ENCODE measurements at places on chromosomes 2 and 18. TPM values are rescaled to one million over a fixed set of nuclear protein-coding genes. Genes with fewer than 3 reads are reported as not detected.

GRCh38 chr2:100178864-100179263 is 36.5 kb upstream of the AFF3 start:
- DNase-seq, result no peak

The SLC66A2 gene
- 20.9 TPM for total RNA-seq

- no peak for DNase-seq
These were observed 199.4 kb downstream of the SATB2 start for GRCh38 chr2:199258291-199258690.

The PUS10 gene
- 2.6 TPM for total RNA-seq

DNA sequence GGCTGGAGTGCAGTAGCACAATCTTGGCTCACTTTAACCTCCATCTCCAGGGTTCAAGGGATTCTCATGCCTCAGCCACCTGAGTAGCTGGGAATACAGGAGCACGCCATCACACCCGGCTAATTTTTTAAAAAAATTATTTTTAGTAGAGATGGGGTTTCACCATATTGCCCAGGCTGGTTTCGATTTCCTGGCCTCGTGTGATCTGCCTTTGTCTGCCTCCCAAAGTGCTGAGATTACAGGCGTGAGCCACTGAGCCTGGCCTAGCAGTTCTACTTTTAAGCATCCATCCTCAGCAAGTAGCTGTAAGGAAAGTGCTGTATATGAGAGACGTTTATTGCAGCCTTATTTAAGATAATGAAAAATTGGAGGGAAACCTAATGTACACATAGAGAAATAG is 79.7 kb downstream of the ZDBF2 start:
- DNase-seq, result no peak

DNA sequence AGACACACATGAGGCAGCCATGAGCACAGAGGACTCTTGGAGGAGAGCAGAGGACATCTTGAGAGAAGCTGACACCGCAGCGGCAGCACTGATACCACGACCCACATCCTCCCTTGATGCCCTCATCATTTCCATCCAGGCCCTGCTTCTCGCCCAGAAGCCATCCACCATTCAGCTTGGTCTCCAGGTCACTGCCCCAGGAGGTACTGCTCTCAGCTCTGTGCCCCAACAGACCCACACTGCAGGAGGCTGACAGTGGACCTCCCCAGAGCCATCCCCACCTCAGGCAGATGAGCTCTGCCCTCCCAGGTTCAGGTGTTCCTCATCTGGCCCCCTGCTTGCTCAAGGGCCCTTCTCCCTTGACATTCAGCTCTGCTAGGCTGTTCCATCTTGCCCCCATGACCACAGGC is 74.9 kb downstream of the ACKR3 start:
- DNase-seq, result no peak

The GPR55 gene
- total RNA-seq, result not detected

DNA sequence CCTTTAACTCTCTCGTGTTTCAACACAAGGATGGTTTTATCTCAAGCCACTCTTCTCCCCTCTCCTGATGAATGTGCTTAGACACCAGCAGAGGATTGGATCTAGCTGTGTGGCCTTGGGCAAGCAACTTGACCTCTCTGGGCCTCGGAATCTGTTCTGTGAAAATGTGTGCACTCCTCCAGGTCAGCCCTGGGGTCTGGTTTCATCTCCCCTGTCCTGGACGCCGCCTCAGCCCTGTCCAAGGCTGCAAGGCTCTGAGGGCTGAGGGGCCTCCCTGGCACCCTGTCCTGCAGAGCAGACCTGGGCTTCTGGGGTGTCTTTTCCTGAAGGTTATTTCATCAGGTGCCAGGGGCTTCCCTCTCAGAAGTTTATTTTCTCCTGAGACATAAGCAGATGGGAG is 28.5 kb downstream of the CNDP1 start:
- no peak for DNase-seq
